ENCODE measurements at places on chromosomes 13 and 19. TPM values are rescaled to one million over a fixed set of nuclear protein-coding genes. Genes with fewer than 3 reads are reported as not detected.
A peak's percentile ranks its signal among the peaks of the same experiment; 100 is the strongest.

The TBC1D4 gene
- 6.2 TPM for polyA plus RNA-seq

GRCh38 chr13:46057256-46058015 lies 4.9 kb upstream of the ZC3H13 start:
- no peaks in the 10 kb centered on the region for H3K36me3 ChIP-seq
- no peaks in the 10 kb centered on the region for H3K4me1 ChIP-seq
- H3K27me3 ChIP-seq: no peaks in the 10 kb centered on the region
- no peak overlapping the region for H3K27ac ChIP-seq
- H3K4me3 ChIP-seq: no peak overlapping the region

- no peaks in the 10 kb centered on the region for H3K36me3 ChIP-seq
- H3K27me3 ChIP-seq: no peaks in the 10 kb centered on the region
- DNase-seq: peak; percentile 9
- no peaks in the 10 kb centered on the region for H3K4me1 ChIP-seq
- no peak overlapping the region for H3K27ac ChIP-seq
Observed at GRCh38 chr13:111382411-111382810, 62.0 kb downstream of the TEX29 start.

GRCh38 chr19:653425-653824 lies 9.6 kb downstream of the RNF126 start:
- H3K4me3 ChIP-seq: no peak overlapping the region
- DNase-seq: no peak
- no peaks in the 10 kb centered on the region for H3K27me3 ChIP-seq
- no peak overlapping the region for H3K27ac ChIP-seq
- peaks cover 88% of the 10 kb centered on the region for H3K36me3 ChIP-seq

DNA sequence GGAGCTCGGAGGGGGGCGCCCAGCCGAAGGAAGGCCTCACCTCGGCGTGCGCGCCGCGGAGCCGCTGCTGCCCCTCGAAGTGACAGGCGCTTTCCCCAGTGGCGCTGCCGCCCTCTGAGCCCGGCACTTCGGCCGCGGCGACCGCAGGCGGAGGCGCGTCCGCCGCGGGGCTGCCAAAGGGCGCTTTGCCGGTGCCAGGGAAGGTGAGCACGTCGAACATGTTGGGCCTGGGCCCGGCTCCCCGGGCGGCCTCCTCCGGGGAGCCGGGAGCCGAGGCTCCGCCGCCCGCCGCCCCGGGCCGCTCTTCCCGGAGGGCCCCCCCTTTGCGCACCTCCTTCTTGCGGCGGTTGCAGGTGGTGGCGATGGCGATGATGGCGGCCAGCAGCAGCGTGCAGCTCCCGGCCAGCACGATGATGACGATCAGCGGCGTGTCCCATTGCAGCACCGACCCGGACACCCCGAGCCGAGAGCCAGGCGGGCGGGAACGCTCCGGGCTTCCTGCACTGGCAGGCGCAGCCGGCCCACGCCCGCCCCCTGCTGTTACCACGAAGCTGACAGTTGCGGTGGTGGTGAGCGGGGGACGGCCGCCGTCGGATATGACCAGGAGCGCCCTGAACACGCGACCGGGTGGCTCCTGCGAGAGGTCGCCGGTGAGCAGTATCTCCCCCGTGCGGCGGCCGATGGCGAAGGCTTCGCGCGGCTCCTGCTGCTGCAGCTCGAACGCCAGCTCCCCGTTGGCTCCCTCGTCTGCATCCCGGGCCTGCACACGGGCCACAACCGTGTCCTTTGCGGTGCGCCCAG lies 2.5 kb downstream of the PCDH8 start:
- peaks cover 50% of the 10 kb centered on the region for H3K4me1 ChIP-seq
- no peak overlapping the region for H3K27ac ChIP-seq

DNA sequence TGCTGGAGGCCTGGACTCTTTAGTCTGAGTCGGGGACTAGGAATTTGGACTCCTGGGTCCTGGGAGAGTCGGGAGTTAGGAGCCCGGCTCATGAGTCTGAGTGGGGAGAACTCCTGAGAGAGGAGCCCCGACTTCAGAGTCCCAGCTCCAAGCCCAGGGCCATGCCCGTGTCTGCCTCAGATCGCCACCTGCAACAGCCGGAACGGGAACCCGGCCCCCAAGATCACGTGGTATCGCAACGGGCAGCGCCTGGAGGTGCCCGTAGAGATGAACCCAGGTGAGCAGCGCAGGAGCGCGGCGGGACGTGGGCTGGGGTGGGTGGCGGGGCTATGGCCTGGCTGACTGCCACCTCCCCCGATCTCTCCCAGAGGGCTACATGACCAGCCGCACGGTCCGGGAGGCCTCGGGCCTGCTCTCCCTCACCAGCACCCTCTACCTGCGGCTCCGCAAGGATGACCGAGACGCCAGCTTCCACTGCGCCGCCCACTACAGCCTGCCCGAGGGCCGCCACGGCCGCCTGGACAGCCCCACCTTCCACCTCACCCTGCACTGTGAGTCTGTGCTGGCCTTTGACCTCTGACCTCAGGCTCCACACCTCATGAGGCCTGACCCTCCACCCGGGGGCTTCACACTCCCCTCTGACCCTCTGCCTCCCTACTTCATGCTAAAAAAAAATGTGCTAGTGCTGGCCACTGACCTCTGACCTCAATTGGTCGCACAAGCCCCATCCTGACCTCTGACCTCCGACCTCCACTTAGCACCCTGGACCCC lies 4.4 kb downstream of the BCAM start:
- H3K4me1 ChIP-seq: peaks cover 27% of the 10 kb centered on the region
- H3K27me3 ChIP-seq: no peaks in the 10 kb centered on the region
- peaks cover 36% of the 10 kb centered on the region for H3K36me3 ChIP-seq
- no peak overlapping the region for H3K27ac ChIP-seq

GRCh38 chr13:79451500-79451962 lies 29.4 kb upstream of the NDFIP2 start:
- H3K27me3 ChIP-seq: no peaks in the 10 kb centered on the region
- no peaks in the 10 kb centered on the region for H3K4me1 ChIP-seq
- no peak for DNase-seq

The TM9SF2 gene
- polyA plus RNA-seq: 40.8 TPM

The IFNL1 gene
- polyA plus RNA-seq: not detected

DNA sequence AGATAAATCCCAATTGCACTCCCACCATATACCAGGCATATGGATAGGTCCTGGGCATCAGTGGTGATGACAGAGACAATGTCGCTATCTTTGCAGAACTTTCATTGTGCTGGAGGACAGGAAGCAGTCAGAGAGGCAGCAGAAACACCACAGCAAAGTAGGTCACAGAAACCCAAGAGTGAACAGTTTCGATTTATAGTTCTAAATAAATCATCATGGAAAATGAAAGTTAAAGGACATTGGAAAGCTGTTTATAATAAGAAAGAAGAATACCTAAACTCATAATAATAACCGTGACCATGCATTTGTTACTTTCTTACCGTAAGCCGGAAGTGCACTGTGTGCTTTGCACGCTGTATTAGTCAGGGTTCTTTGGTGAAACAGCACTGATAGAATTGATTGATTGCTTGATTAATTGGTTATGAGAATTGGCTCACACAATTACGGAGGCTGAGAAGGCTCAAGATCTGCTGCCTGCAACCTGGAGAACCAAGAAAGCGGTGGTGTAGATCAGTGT lies 38.9 kb downstream of the ALOX5AP start:
- peak overlapping the region; percentile 17 for H3K27ac ChIP-seq
- no peaks in the 10 kb centered on the region for H3K36me3 ChIP-seq
- no peak overlapping the region for H3K4me3 ChIP-seq
- no peak for DNase-seq
- no peaks in the 10 kb centered on the region for H3K4me1 ChIP-seq
- no peaks in the 10 kb centered on the region for H3K27me3 ChIP-seq

- peak overlapping the region; percentile 88 for H3K4me3 ChIP-seq
- H3K4me1 ChIP-seq: peaks cover 23% of the 10 kb centered on the region
- DNase-seq: peak; percentile 57
Observed at GRCh38 chr19:44111910-44112463, 1.2 kb upstream of the ZNF225 start.

- DNase-seq: no peak
- H3K27ac ChIP-seq: no peak overlapping the region
- H3K4me3 ChIP-seq: no peak overlapping the region
- H3K27me3 ChIP-seq: peaks cover 73% of the 10 kb centered on the region
Observed at GRCh38 chr19:39202998-39203355, 1.1 kb downstream of the SYCN start.

The CD209 gene
- 3.4 TPM for polyA plus RNA-seq

The ZNF577 gene
- 6.0 TPM for polyA plus RNA-seq

DNA sequence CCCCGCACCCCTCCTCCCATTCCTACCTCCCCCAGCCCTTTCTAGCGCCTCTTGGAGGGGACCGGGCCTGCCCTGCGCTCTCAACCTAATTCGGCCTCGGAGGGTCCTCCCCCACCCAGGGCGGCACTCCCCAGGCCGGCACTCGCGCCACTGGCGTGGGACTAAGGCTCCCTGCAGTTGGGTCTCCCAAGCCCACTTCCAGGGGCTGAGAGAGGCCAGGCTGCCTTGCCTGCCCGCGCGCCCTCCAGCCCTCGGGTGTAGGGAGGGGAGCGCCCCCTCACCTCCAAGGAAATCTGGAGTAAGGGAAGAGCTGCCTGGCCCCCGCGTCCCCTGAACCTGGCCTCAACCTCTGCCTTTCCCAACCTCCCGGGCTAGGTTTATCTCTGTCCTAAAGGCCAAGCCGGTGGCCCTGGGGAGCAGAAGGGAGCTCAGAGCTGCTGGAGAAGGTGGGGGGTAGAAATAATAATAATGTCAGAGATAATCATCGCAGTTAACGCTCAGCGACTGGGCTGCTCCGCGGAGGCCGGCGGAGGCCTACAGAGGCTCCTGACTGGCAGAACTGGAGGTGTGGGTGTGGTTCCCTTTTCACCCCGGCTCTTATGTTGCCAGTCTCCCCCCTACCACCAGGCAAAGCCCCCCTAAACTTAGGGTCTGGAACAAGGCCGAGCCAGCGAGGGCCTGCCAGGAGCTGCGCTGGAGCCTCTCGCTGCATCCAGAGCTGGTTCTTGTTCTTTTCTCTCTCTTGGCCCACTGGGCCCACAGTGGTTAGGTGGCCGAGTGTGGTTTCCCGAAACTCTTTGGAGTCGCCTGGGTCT lies 9.6 kb downstream of the ZIC2 start:
- H3K27me3 ChIP-seq: peaks cover 71% of the 10 kb centered on the region
- no peak overlapping the region for H3K4me3 ChIP-seq
- peak; percentile 5 for DNase-seq
- no peak overlapping the region for H3K27ac ChIP-seq
- no peaks in the 10 kb centered on the region for H3K36me3 ChIP-seq
- peaks cover 33% of the 10 kb centered on the region for H3K4me1 ChIP-seq

DNA sequence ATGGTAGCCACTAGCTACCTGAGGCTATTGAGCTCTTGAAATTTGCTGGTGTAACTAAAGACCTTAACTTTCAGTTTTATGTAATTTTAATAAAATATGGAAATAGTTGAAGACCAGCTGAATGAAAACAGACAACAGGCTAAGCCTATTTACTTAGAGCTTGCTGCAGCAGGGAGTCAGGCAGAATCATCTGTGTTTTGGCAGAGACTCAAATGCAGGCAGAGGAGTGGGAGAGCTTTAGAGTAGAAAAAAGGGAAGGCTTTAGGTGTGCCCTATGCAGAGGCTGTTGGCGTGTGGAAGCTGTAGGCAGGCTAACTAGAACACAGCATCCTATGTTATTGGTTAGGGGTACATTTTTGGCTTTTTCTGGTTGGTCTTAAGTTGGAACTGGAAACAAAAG lies 304.9 kb upstream of the NBEA start:
- H3K4me1 ChIP-seq: no peaks in the 10 kb centered on the region
- H3K27me3 ChIP-seq: no peaks in the 10 kb centered on the region
- H3K4me3 ChIP-seq: no peak overlapping the region
- no peaks in the 10 kb centered on the region for H3K36me3 ChIP-seq

GRCh38 chr13:26653310-26653709 lies 95.8 kb downstream of the WASF3 start:
- H3K27me3 ChIP-seq: no peaks in the 10 kb centered on the region
- no peaks in the 10 kb centered on the region for H3K4me1 ChIP-seq
- DNase-seq: no peak
- no peak overlapping the region for H3K27ac ChIP-seq
- no peak overlapping the region for H3K4me3 ChIP-seq

DNA sequence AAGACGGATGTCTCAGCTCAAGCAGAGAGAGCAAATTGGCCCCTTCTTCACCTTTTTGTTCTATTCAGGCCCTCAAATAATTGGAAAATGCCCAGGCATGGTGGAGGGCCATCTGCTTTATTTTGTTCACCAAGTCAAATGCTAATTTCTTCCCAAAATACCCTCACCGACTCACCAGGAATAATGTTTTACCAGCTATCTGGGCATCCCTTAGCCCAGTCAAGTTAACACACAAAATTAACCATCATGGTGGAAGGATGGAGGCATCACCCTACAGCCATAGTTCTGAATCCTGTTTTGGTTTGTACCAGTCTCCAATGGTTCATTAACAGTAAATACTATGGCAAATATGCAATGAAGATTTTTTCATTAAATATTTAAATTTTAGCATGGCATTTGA lies 51.7 kb upstream of the SERP2 start:
- no peak for DNase-seq
- no peaks in the 10 kb centered on the region for H3K4me1 ChIP-seq
- no peaks in the 10 kb centered on the region for H3K36me3 ChIP-seq
- no peaks in the 10 kb centered on the region for H3K27me3 ChIP-seq
- H3K27ac ChIP-seq: no peak overlapping the region
- H3K4me3 ChIP-seq: no peak overlapping the region

- H3K27ac ChIP-seq: no peak overlapping the region
- no peak overlapping the region for H3K4me3 ChIP-seq
- no peaks in the 10 kb centered on the region for H3K36me3 ChIP-seq
Observed at GRCh38 chr13:30856005-30856790, 49.9 kb upstream of the MEDAG start.

- H3K27ac ChIP-seq: no peak overlapping the region
- peaks cover 19% of the 10 kb centered on the region for H3K4me1 ChIP-seq
- peak overlapping the region; percentile 1 for H3K4me3 ChIP-seq
- H3K36me3 ChIP-seq: no peaks in the 10 kb centered on the region
- H3K27me3 ChIP-seq: peaks cover 74% of the 10 kb centered on the region
- DNase-seq: no peak
Observed at GRCh38 chr13:45851956-45852355, 403 bp upstream of the SIAH3 start.

- no peak overlapping the region for H3K27ac ChIP-seq
- no peaks in the 10 kb centered on the region for H3K36me3 ChIP-seq
- DNase-seq: no peak
- peaks cover 50% of the 10 kb centered on the region for H3K27me3 ChIP-seq
Observed at GRCh38 chr19:54665530-54665929, 2.7 kb downstream of the LILRB4 start.

DNA sequence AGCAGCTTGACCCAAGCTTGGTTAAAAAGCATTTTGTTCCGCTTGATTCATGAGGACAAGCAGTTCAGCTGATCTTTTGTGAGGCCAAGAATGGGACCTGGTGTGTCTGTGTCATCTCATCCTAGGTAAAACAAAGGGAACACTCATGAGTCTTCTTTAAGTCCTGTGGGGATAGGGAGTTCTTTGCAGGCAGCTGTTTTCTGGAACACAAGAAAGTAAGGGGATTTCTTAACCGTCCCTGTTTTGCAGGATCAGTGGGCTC lies 134.5 kb upstream of the TMTC4 start:
- no peaks in the 10 kb centered on the region for H3K4me1 ChIP-seq
- H3K36me3 ChIP-seq: no peaks in the 10 kb centered on the region
- no peak for DNase-seq

The OVOL3 gene
- polyA plus RNA-seq: not detected

The SMARCA4 gene
- polyA plus RNA-seq: 47.4 TPM

GRCh38 chr19:47422417-47423163 lies 3.3 kb upstream of the MEIS3 start:
- H3K27ac ChIP-seq: no peak overlapping the region
- no peaks in the 10 kb centered on the region for H3K36me3 ChIP-seq
- H3K4me1 ChIP-seq: peaks cover 39% of the 10 kb centered on the region
- DNase-seq: no peak

GRCh38 chr19:5231857-5232678 lies 108.5 kb downstream of the PTPRS start:
- peaks cover 10% of the 10 kb centered on the region for H3K4me1 ChIP-seq
- H3K27me3 ChIP-seq: no peaks in the 10 kb centered on the region
- H3K4me3 ChIP-seq: no peak overlapping the region
- peaks cover 27% of the 10 kb centered on the region for H3K36me3 ChIP-seq
- H3K27ac ChIP-seq: no peak overlapping the region
